ENCODE measurements at places on chromosomes 1 and 21.

DNA sequence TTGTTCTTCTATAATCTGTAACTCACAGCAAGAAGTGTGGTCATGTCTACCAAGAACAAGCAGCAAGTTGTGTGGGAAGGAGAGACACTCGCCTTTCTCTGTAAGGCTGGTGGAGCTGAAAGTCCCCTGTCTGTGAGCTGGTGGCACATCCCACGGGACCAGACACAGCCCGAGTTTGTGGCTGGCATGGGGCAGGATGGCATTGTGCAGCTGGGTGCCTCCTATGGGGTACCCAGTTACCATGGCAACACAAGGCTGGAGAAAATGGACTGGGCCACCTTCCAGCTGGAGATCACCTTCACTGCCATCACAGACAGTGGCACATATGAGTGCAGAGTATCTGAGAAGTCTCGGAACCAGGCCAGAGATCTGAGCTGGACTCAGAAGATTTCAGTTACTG lies 15.5 kb downstream of the CD101 start:
- DNase-seq, result no peak

GRCh38 chr1:21318714-21319159 lies 28.5 kb upstream of the ECE1 start:
- DNase-seq, result peak; percentile 88

DNA sequence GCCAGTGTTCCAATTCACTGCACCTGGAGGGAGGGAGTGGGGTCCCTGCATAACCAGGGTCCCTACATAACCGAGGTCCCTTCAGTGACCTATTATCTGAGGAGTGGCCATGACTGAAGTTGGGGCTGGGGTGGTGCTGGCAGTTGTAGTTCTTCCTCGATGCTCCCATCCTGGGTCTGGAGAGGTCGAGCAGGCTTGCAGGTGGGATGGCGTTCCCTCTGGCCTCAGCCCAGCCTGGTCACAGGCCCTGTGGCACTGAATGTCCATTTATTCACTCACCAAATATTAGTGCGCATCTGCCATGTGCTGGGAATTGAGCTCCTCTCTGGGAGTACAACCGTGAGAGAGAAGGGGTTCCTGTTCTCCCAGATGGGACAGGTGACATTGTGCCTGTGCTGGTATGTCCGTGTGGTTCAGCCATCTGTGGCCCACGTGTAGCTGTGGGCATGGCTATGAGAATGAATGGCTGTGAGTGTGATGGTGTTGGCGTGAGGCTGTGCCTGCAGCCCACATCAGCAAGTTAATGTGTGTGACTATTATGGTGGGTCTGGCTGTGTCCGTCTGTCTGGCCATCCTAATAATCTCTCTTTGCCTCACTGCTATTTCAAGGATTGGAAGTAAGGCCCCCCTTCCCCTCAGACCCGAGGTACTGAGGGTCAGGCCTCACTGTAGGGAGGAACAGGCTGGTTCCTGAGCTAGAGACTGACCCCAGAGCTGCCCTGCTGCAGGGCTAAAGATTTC lies 3.9 kb upstream of the SLC6A9 start:
- no peak for DNase-seq

- DNase-seq, result peak; percentile 12
Measured at GRCh38 chr1:236030534-236030933, 34.4 kb downstream of the NID1 start.

- DNase-seq, result no peak
Measured at GRCh38 chr21:37210799-37211198, 56.3 kb downstream of the VPS26C start.

DNA sequence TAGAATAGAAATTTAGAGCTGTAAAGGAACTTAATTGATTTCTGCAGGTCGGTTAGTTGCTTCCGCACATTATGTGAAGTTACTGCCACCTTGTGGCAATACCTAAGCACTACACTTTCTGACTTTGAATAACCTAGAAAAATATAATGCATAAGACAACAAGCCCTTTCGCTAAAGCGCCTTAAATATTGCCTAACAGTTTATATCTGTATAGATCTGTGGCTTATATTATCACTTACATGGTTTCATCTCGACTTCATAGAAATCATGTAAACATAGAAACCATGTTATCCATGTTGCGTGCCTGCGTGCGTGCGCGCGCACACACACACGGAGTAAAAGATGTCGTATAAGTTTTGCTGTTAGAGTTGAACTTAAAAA lies 10.9 kb upstream of the IFI16 start:
- DNase-seq, result peak; percentile 61

Data from fibroblast of skin of right quadriceps (primary cell).